ENCODE measurements at places on chromosomes 2 and 18. TPM values are rescaled to one million over a fixed set of nuclear protein-coding genes. Genes with fewer than 3 reads are reported as not detected.

DNA sequence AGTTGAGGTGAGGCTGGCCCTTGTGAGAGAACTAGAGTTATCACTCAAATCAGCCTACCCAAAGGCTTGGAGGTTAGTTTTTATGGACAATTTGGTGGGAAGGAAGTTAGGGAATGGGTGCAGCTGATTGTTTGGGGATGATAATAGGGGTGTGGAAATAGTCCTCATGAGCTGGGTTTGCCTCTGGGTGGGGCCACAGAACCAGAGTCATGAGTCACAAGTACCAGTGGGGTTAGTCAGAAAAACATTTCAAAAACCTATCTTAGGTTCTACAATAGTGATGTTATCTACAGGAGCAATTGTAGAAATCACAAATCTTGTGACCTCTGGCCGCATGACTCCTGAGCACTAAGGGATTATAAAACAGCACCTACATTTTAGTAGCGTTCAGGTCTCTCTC lies 630.1 kb upstream of the PIK3C3 start:
- no peaks in the 10 kb centered on the region for H3K27me3 ChIP-seq
- no peaks in the 10 kb centered on the region for H3K4me1 ChIP-seq
- no peak overlapping the region for H3K4me3 ChIP-seq
- no peaks in the 10 kb centered on the region for H3K36me3 ChIP-seq
- H3K27ac ChIP-seq: no peak overlapping the region

DNA sequence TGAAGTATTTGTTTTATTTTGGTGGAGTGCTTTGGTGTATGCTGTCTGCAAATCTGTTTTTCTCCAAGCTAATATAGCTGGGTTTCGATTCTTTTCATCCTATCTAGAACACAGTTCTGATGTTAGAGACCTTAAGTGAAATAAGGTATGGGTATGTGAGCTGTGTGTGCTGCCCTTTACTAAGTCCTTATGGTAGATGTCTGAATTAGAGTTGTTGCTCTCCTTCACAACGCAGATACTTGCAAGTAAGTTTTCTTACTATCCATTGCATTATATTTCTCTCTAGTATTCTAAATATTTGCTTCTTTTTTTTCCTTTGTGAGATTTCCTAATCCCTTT lies 38.6 kb downstream of the AGFG1 start:
- H3K36me3 ChIP-seq: no peaks in the 10 kb centered on the region
- H3K4me3 ChIP-seq: no peak overlapping the region
- H3K27ac ChIP-seq: no peak overlapping the region

- no peaks in the 10 kb centered on the region for H3K4me1 ChIP-seq
- no peaks in the 10 kb centered on the region for H3K36me3 ChIP-seq
- no peak overlapping the region for H3K4me3 ChIP-seq
- no peaks in the 10 kb centered on the region for H3K27me3 ChIP-seq
- no peak for DNase-seq
Observed at GRCh38 chr2:99657691-99658258, 168.0 kb upstream of the REV1 start.

The RNF152 gene
- 0.38 TPM for total RNA-seq
